ENCODE measurements at places on chromosomes 11 and 22. TPM values are rescaled to one million over a fixed set of nuclear protein-coding genes. Genes with fewer than 3 reads are reported as not detected.

The ANKK1 gene
- total RNA-seq, result 0.19 TPM

The TNKS1BP1 gene
- total RNA-seq, result 94.3 TPM

The KRTAP5-7 gene
- 0.27 TPM for total RNA-seq

The DTX4 gene
- 95.7 TPM for total RNA-seq

The C11orf16 gene
- total RNA-seq, result not detected

The TRIM51 gene
- total RNA-seq, result not detected

The CTSF gene
- 8.3 TPM for total RNA-seq

The AGBL2 gene
- 1.6 TPM for total RNA-seq

The BCO2 gene
- 7.1 TPM for total RNA-seq

The GPR83 gene
- total RNA-seq, result not detected

The ZC3H12C gene
- total RNA-seq, result 15.9 TPM

The SERPING1 gene
- total RNA-seq, result 224 TPM

DNA sequence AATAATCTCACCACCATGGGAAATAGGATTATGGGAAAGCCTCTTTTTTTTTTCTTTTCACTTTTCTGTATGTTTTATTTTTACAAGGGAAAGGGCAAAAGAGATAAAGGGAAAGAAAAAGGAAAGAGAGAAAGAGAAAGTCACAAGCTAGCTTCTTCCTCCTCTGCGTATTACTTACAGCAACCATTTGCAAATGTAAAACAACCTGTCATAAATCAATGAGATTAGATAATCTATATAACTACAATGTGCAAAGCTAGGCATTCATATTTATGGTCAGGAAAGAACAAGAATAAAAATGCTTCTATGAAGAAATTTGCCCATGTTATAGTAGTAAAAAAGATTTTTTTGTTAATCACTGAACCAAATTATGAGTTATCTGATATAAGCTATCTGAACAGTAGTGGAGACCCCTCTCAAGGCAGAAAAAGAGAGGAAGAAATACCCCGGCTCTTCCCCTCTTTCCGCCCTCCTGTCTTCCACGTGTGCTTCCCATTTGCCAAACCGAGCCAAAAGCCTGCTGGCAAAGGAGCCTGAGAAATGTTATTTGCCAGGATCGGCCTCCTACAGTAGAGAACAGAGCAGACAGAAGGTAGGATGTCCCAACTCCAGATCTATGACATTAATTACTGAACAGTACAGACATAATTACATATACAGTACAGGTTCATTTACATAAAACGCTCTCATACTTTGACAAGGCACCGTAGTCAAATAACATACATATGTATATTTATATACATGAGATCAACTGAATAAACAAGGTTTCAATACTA, 50.2 kb downstream of the ARHGAP32 start:
- no peak for DNase-seq

GRCh38 chr22:25077964-25078363, 121.7 kb upstream of the CRYBB3 start:
- DNase-seq, result no peak

GRCh38 chr11:79488286-79488685, 47.5 kb upstream of the TENM4 start:
- DNase-seq, result no peak

DNA sequence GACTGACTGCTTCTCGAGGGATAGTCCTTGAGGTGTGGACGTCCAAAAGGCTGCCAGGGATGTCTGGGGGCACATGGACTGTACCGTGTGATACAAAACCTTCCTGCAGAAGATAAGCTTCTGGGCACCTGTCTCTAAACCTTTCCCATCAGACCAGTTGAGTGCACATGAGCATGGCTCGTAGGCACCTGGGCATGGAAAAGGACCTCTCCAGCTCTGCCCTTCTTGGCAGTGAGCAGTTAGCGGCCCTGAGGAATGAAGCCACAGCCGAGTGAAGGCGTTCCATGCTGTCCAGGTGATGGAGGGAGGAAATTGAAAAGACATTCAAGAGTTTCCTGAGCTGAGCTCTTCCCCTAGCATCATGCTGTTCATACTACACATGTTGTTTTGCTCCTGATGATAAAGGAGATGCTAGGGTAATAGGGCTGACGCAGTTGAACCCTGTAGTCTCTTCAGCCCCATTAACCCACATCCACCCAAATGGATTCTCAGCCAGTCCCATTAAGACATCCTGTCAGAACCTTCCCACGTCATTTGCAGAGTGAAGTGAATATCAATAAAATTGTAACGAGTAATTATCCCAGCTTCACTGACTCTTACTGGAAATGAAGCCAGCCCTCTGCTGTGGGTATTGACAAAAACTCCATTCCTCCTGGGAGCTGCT, 138.6 kb downstream of the KIRREL3 start:
- no peak for DNase-seq

DNA sequence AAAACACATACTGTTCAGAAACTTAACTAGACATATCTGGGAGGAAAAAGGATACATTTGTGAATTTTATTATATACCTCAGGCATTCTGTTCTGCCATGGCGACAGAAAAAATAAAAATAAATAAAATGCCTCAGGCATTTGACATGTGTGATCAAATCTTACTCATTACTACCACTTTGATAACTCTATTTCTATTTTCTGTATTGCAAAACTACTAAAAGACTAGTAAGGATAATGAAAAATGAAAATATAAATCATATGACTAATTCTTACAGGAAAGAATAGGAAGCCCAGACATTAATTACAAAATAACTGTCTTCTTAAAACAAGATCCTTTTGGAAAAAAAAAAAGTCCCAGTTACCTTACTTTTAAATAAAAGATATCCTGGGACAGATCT, 5.3 kb downstream of the PICALM start:
- DNase-seq, result no peak

- DNase-seq, result peak; percentile 40
Measured at GRCh38 chr11:16097543-16097942, 258.8 kb downstream of the SOX6 start.

- DNase-seq, result no peak
Measured at GRCh38 chr11:78350646-78351165, 66.9 kb downstream of the GAB2 start.

DNA sequence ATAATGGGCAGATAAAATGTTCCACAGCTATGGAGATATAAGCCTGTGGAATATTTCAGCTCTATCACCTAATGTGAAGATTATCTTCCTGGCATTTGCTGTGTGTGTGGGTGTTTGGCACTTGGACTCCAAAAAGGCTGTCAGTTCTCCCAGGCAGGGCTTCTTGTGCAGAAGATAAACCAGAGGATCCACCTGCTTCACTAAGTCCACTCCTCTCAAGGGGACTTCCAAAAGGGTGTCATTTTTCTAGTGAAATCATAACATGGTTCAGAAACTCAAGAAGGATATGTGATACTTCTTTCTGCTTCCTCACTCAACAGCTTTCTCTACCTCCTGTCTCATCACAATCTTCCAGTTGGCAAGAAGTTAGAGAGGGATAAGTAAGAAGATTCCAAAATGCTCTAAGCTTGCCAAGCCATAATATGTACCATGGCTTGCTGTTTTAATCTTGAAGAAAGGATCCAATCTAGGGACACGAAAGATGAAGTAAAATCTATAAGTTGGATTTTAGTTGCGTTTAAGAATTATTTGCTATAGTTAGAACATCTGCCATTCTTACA, 206.2 kb upstream of the MTMR2 start:
- no peak for DNase-seq

GRCh38 chr11:69912911-69913451, 93.8 kb upstream of the FGF3 start:
- no peak for DNase-seq

GRCh38 chr11:106446955-106447354, 369.5 kb downstream of the AASDHPPT start:
- no peak for DNase-seq

DNA sequence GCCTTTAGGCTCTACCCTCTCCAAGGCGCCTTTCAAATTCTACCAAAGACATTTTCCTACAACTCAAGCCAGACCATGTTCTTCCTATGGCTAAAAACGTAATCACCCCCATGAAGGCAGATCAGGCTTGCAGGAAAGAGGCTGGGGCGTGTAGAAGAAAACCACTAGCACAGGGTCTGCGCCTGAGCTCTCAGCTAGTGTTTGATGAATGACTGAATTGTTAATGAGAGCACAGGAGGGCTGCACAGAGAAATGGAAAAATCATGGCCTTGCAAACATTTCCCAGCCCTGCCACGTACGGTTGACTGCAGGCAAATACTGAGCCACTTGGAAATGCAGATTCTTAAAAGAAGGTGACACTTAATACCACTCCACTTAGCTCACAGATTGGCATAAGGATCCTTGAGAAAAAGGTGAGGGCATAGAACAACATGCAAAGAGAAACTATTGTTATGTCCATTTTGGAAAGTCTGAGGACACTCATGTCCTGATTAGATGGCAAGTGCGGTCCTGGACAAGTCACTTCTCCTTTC, 148.6 kb downstream of the NXPE2 start:
- DNase-seq, result no peak

GRCh38 chr22:49234459-49234858, 593.2 kb downstream of the BRD1 start:
- no peak for DNase-seq

DNA sequence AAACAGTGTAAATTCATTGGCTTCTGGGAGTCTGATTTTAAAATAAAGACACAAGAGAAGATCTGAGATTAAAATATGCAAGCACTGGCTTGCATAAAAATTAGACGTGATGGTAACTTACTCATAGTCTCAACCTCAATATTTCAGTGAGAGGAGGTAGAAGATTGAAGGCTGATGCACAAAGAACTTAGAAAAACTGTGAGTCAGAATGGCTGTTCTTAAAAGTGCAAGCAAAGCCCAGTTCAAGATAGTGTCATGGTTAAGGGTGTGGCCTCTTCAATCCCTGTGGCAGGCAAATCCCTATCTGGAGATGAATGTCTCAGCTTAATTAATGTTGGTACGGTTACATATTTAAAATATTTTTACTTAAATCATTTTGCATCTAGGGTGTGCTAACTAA, 33.6 kb upstream of the FIBIN start:
- no peak for DNase-seq

GRCh38 chr11:76455931-76456330, 11.1 kb downstream of the EMSY start:
- no peak for DNase-seq

GRCh38 chr22:19518635-19519034, 5.6 kb downstream of the CLDN5 start:
- no peak for DNase-seq

GRCh38 chr11:47857892-47858543, 9.9 kb upstream of the NUP160 start:
- DNase-seq, result no peak

- no peak for DNase-seq
Measured at GRCh38 chr11:109046284-109046992, 375.6 kb upstream of the C11orf87 start.

GRCh38 chr11:614021-614622, 1.6 kb downstream of the IRF7 start:
- no peak for DNase-seq

DNA sequence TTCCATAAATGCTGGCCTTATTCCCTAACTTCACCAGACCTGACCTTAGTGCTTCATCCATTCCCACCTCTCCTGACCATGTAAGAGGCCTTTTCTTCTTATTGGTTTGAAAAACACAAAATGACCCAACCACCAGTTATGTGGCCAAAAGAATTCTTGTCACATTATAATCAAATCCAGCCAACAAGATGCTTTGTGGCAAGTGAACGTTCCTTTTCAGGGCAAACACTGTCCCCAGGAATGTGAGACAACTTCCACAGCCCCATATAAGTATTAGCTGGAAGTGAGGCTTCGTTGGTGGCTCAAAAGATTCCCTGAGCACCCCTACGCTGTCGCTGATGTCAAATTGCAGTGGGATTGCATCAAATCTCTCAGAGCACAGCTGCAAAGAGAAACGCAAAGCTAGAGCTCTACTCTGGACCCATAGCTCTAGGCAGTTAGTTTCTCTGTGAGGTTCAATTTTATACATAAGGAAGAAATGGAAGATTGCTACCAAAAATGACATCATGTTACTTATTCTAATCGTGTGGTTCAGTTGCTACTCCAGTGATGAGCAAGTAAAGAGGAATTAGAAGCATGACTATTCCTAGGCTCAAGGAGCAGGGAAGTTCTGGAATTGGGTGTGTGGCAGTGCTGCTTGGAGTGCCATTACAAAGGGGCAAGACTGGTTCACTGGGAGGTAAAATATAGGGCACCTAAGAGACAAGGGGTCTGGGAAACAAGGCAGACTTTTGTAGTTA, 26.1 kb downstream of the GLYATL1 start:
- DNase-seq, result no peak

DNA sequence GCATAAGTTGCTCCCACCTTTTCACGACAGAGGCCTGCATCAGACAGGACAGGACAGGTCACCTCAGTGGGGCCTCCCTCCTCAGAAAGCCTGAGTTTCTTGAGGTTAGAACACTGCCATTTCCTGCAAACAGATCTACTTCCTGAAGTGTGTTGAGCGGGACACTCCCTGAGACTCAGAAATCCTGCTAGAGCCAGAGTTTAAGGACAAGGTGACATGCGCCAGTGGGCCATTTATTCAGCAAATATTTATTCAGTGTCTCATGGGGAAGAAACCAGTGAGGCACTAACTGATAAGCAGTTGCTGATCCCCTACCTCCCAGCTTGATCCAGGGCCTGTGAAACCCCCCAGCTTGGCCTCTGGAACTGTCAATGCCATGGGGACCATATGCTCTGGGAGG, 454.6 kb downstream of the SOX6 start:
- DNase-seq, result no peak

- no peak for DNase-seq
Measured at GRCh38 chr11:78318321-78319114, 99.1 kb downstream of the GAB2 start.

DNA sequence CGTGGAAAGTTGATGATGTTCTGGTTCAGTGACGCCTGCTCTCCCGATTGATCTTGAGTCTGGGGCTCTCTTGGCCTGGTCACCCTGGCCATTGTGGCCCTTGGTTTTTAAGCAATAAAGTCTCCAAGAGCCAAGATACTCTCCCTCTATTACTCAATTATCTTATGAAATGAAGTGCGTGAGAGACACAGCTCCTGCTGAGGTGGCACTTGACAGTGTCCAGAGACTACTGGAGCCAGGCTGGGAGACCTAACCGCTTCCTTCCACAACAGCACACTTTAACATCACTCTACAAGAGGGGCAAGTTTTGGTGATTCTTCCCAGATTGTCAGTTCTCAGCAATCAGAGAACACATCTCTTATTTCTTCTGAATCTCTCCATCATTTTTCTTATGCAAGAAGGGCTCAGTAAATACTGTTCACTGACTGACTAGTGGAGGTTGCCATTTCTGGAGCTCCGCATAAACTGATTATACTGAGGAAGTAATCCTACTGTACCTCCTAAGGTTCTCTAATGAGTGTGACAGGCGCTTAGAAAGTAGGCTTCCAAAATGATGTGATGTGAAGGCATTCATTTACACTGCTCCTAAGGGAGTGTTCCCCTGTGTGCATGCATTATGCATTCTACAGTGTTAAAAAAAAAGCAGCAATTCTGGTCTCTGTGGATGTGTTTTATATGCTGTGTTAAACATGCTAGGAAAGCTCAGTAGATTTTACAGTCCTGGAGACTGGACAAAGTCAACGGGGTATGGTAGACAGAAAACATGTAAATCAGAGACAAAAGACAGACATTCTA, 968.0 kb downstream of the OPCML start:
- no peak for DNase-seq

- peak; percentile 6 for DNase-seq
Measured at GRCh38 chr11:113593698-113594308, 112.3 kb downstream of the TMPRSS5 start.
